ENCODE measurements at places on chromosomes 6 and 20. TPM values are rescaled to one million over a fixed set of nuclear protein-coding genes. Genes with fewer than 3 reads are reported as not detected.

- DNase-seq, result no peak
These were observed 130.4 kb upstream of the SMLR1 start for GRCh38 chr6:130696806-130697205.

- no peak for DNase-seq
These were observed 68.2 kb upstream of the XRN2 start for GRCh38 chr20:21234806-21235483.

- no peak for DNase-seq
These were observed 16.2 kb downstream of the FKBP1A start for GRCh38 chr20:1376408-1377270.

Gene NKX2-2
- 9.6 TPM for total RNA-seq

Gene SPATA25
- 1.3 TPM for total RNA-seq

Data from body of pancreas (tissue), 4 donors.